ENCODE measurements at places on chromosomes 13 and 19. TPM values are rescaled to one million over a fixed set of nuclear protein-coding genes. Genes with fewer than 3 reads are reported as not detected.

- DNase-seq = no peak
These were observed 12.6 kb downstream of the ATP11A start for GRCh38 chr13:112702341-112702985.

DNA sequence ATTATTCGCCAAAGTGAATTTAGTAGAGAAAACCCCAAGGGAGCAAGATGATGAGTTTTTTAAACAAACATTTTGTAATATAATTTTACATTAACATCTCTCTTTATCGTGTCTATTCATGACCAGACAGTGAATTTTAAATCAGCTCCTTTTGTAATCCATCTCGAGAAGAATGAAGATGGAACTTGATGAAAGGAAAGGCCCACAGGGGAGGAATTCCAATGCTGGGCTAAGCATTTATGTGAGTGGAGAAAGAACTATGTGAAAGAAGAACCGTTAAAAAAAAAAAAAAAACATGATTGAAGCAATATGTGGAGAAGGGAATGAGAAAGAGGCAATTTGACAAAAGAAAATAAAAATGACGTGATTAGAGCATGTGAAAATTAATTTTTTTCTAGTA is 170.6 kb downstream of the KCTD12 start:
- no peak for DNase-seq

GRCh38 chr13:82802528-82802927 is 1079.7 kb downstream of the SLITRK1 start:
- no peak for DNase-seq

- DNase-seq = no peak
These were observed 37.8 kb upstream of the CXCL17 start for GRCh38 chr19:42480335-42481095.

GRCh38 chr19:50242581-50242980 is 39.2 kb downstream of the MYH14 start:
- DNase-seq = no peak

DNA sequence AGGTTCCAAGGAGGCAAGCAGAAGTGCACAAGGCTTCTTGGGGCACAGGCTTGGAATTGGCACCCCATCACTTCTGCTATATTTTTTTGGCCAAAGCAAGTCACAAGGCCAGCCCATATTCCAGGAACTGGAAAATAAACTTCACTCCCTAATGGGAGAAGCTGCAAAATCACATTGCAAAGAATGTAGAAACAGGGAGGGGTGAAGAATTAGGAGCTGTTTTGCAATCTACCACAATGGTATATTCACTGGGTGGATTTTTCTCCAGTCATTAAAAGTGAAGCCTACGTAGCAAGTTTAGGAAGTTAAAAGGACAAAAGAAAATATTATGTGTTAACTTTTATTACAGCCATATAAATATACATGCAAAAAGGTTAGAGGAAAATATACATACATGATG is 464.8 kb downstream of the COG6 start:
- DNase-seq = no peak

GRCh38 chr19:31427857-31428256 is 78.6 kb upstream of the TSHZ3 start:
- DNase-seq = no peak

GRCh38 chr13:108963846-108964600 is 334.6 kb downstream of the MYO16 start:
- DNase-seq = no peak

DNA sequence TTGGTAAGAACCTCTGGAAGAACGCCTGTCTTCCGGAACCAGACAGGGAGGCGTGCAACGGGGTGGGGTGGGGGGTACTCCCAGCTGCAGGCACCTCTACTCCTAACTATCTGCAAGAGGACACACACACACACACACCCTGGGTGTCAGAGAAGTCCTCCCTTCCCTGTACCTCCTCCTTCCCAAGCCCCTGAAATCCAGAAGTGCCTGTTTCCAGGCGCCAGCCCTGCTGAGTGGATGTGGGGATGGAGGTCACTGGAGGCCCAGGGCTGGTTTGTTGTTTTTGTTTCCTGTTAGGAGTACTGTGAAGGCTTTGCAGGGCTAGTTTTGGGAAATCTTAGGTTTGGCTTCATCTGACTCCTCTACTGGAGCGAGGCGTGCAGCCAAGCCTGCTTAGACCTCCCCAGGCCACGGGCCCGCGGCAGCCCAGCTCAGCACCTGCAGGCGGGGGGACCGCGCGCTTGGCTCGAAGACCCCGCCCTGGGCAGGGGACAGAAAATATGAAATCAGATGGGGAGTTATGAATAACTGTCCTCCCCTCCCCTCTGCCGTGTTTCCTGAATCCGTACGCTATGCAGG is 36.4 kb downstream of the SOX1 start:
- no peak for DNase-seq

DNA sequence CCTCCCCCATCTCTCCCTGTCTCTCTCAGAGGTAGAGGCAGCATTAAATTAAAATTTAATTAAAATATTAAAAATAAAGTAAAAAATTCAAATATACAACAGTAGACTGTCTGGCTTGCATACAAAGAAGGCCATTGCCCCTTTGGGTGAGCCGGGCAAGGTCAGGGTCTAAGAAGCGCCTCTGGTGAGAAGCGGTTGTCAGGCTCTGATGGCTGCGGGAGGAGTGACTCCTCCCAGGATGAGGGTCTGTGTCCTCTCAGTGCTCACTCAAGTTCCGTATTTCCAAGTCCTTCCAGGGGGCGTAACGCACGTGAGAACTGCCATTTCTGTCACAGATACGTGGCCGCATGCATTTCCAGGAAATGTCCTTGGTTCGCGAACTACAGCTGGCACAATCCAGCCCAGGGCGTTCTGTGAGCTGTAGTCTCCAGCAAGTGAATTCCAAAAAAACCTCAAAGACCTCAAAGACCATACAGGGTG is 737 bp upstream of the ZNF181 start:
- DNase-seq = no peak

GRCh38 chr13:30234619-30235162 is 72.7 kb downstream of the KATNAL1 start:
- DNase-seq = no peak

- no peak for DNase-seq
These were observed 897 bp downstream of the C19orf33 start for GRCh38 chr19:38304866-38305429.

- no peak for DNase-seq
These were observed 1.9 kb downstream of the GNG8 start for GRCh38 chr19:46634045-46634655.

DNA sequence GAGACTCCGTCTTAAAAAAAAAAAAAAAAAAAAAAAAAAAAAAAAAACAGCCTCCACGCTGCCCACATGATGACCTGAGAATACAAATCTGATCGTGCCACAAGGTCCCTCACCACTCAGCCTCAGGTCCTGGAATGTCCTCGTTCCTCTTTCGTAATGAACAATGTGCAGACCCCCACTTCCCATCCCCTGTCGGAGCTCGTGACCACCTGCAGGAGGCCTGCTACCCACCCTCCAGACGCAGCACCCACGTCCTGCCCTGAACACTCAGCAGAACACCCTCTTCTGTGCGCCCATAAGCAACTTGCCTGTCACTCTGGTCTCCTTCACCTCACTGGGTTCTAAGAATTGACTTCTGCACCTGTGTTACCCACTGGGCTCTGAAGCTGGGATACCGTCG is 166.4 kb downstream of the KATNAL1 start:
- no peak for DNase-seq

GRCh38 chr13:99972190-99972731 is 694 bp upstream of the ZIC5 start:
- DNase-seq = no peak

DNA sequence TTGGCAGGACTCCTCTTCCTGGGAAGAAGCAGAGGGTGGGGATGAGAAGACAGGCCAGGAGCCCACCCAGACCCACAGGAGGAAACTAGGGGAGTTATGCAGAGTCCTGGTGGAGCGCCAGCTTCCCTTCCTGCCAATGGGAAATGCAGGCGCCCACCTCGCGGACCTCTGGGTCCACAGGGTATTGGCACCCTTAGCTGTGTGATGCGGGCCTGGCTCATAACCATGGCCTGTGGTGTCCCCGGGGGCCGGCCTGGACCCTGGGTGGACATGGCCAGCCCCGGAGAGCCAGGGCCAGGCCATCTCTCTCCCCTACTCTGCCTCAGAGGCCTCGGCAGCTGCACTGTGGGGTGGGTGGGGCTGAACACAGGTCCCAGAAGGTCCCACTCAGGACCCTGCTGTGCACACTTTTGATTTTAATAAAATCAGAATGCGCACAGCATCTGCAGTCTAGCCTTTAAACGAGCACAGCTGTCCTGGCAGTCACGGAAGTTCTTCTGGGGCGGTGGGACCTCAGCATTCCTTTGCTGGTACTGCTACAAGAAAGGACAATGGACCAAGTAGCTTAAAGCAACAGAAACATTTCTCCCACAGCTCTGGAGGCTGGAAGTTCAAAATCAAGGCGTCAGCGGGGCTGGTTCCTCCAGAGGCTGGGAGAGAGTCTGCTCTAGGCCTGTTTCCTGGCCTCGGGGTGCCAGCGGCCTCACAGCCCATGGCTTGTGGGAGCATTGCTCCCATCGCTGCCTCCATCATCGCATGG is 1.8 kb downstream of the F10 start:
- DNase-seq = no peak

- no peak for DNase-seq
These were observed 15.4 kb downstream of the FGF14 start for GRCh38 chr13:102386461-102386860.

- DNase-seq = no peak
These were observed at the start of gene ADGRE1 for GRCh38 chr19:6887316-6887715. Gene ADGRE1 (plus strand): TSS chr19:6887579. CDS start chr19:6887609, 30 bp downstream.

DNA sequence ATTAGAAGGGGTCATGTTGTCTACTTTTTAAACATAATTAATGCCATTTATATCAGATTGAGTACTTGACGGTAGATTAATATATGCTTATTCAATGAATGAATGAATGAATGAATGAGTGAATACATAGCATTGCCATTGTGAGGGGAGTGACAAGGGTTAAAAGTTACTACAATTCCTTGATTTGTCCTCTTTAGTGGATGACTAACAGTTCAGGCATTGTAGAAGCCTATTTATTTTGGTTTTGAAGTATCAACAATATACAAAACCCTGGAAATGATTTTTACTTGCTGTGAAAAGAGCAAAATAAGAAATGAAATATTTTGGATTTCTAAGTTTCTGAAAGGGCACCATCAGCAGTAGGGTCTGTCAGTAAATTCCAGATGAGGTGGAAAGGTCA is 122.7 kb downstream of the CYSLTR2 start:
- no peak for DNase-seq

- DNase-seq = no peak
These were observed 12.0 kb downstream of the KHSRP start for GRCh38 chr19:6412447-6413091.

Gene PTGER1
- 4.5 TPM for total RNA-seq

Gene KRTDAP
- not detected for total RNA-seq

Gene LENG1
- 6.7 TPM for total RNA-seq

Gene TMIGD2
- total RNA-seq = not detected

Gene KIR2DL1
- total RNA-seq = not detected

Gene MEIOSIN
- not detected for total RNA-seq

Gene MBNL2
- total RNA-seq = 28.8 TPM

Gene FGF21
- not detected for total RNA-seq

Gene EPS8L1
- total RNA-seq = 17.3 TPM

Gene RNF113B
- not detected for total RNA-seq

Gene HCN2
- total RNA-seq = 0.22 TPM

Gene NKG7
- not detected for total RNA-seq

Gene NCR1
- not detected for total RNA-seq

Gene NLRP9
- not detected for total RNA-seq

Gene TMPRSS9
- total RNA-seq = not detected
